EH (cell line): ENCODE measurements at places on chromosomes 12 and 14.

- peak; percentile 44 for DNase-seq
Observed at GRCh38 chr12:117076410-117077372, 22.5 kb downstream of the TESC start.

GRCh38 chr12:67671419-67671818, 22.9 kb downstream of the DYRK2 start:
- peak; percentile 95 for DNase-seq

- no peak for DNase-seq
Observed at GRCh38 chr12:113453330-113453729, 18.3 kb downstream of the LHX5 start.

- no peak for DNase-seq
Observed at GRCh38 chr14:22416193-22416592, 172.8 kb downstream of the DAD1 start.

DNA sequence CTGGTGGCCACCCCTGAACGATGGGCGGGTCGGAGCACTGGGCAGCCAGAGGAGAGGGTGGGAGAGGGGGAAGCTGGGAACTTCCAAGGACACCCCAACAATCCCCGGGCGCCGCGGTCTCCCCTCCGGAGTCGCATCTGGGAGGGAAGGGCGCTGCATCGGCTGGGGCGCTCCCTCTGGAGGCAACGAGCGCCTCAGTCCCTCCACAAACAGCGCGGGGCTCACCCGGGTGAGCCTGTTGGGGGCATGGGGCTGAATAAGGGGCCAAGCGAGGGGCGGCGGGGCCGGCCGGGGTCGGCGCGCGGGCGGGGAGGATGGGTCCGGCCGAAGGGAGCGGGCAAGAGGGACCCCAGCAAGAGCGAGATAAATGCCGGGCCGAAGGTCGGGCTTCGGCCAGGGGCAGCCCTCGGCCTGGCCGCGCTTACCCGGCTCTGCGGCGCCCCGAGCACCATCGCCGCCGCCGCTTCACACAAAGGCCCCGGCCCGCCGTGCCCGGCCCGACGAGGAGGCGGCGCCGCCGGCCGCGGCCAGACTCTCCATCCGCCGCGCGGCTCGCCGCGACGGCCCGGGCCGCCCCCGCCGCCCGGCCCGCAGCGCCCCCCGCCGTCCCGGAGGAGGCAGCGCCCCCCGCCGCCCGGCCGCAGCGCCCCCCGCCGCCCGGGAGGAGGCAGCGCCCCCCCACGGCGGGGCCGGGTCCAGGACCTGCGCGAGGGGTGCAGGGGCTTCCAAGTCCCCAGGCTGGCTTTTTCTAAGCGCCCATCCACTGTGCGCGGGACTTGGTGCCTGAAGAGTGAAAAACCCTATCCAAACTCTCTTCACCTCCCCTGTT, at the start of gene ZBTB39:
Gene ZBTB39 (minus strand): TSS at position 567 of the 829 bp plus-strand sequence. CDS start 1,629 bp downstream, outside the sequence.
- peak; percentile 66 for DNase-seq

GRCh38 chr14:55000381-55000780, 26.5 kb downstream of the WDHD1 start:
- DNase-seq, result no peak

- no peak for DNase-seq
Observed at GRCh38 chr12:91319071-91319760, 136.6 kb upstream of the DCN start.

GRCh38 chr12:101671157-101671791, 26.2 kb upstream of the CHPT1 start:
- DNase-seq, result no peak

GRCh38 chr14:66069036-66069435, 417.1 kb upstream of the CCDC196 start:
- no peak for DNase-seq

- DNase-seq, result peak; percentile 49
Observed at GRCh38 chr12:121781998-121782979, 11.2 kb downstream of the RHOF start.

DNA sequence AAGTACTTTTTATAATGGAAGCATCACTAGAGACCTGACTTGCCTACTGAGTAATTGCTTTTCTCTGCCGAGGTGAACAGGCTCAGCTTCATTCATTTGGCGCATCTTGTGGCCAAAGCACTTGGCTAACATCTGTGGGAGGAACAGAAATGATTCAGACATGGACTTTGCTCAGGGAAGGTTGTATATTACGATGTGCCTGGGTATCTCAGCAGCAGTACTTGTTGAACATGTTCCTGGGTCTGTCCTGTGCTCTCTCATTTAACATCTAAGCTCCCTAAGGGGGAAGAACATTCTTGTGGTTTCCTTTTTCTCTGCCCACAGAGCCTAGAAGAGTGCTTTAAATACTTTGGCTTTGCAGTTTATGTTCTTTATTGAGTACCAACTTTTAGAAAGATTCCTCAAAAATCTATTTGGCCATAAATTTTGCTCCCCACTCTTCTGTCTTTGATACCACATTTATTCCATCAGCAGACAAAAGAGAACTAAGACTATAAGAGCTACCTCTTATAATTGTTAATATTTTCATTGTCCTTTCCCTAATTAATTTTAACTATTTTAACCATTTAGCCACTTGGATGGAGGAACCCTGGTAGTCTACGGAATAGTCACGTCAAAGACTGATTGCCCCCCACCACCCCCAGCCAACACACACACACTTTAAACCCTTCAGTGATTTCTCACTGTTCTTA, 101.2 kb upstream of the EGLN3 start:
- DNase-seq, result peak; percentile 47

GRCh38 chr12:64088431-64089349, 133.4 kb downstream of the KICS2 start:
- DNase-seq, result peak; percentile 96

DNA sequence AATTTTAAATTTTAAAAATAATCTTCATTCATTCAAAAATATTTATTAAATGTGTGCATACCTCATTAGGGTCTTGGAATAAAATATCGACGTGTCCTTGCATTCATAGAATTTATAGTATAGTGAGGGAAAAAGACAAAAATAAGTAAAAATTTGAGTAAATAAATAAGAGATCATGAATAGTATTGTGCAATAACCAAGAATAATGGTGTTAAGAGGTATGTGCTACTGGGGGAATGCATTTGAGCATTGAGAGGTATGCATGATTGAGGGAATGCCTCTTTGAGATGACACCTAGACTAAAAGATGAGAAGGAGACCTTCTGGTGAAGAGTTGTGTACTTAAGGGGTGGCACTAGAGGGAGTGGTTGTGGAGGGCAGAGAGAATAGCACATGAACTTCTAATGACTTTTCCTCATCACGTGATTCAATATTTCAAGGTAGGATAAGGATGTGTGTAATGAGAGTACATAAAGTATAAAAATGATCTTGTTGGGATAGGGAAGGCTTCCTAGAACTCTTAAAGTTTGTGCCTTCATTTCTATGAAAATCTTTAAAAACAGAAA, 18.8 kb upstream of the CATSPERB start:
- DNase-seq, result no peak

DNA sequence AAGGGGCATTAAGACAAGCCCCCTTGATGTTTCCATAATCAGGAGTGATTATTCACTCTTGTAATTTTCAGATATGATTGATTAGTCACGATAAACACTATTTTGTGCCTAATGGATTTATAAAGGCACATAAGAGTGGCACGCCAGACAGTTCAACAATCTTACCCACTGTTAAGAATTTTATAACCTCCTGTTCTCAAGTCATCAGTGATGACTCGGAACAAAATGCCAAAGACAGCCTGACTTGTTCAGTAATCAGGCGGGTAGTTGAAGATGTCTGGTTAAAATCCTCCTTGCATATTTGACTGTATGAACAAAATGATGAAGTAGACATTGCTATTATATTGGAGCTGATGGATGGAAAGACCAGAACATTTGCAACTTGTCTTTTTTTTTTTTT, 212.1 kb upstream of the RMST start:
- DNase-seq, result no peak

- no peak for DNase-seq
Observed at GRCh38 chr12:131684015-131684725, 26.7 kb upstream of the SFSWAP start.

DNA sequence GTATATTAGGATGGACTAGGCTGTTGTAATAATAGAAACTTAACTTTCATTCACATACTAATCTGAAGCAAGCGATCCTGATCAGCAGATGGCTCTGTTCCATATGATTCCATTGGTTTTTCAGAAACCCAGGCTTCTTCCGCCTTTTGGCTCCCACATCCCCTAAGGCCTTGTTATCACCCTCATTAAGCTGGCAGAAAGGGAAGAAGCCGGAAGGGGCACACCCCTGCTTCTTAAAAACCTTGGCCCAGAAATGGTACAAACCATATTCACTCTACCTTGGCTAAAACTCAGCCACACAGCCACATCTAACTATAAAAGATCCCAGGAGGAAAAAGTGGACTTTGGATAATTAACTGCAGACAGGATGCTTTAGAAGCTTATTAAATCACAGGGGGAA, 329.2 kb downstream of the PCNX1 start:
- no peak for DNase-seq

DNA sequence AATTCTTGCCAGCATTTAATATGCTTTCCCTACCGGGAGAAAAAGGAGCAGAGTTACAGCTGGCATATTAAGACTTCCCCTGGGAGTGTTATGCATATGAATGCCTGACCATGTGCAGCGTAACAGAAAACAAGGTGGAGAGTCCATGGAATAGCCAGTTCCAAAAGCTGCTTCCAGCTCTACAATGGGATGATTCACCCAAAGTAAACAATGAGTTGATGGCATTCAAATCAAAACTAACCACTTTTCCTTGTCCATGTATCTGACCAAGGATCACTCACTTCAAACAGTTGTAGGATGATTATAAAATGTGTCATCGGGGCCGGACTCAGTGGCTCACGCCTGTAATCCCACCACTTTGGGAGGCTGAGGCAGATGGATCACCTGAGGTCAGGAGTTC, 48.1 kb upstream of the BICDL1 start:
- peak; percentile 65 for DNase-seq

DNA sequence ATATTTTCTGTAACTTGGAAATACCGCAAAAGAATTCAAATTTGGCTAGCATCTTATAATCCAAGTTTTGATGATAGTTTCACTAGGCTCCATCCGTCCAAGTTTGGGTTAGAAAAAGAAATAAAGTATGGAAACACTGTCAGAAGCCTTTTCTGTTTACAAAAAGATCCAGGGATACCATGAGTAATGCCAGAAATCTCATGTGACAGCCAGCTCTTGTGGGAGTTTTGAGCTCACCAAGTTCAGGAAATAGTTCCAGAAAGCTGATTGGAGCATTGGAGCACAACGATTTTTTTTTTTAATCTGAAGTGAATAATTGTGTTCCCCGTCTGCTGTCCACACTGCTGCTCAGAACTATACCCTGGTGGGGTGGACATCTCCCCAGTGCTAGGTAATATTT, 229.7 kb upstream of the NPAS3 start:
- peak; percentile 88 for DNase-seq
